ENCODE measurements at places on chromosomes 16 and 17.

GRCh38 chr16:747978-748746 is 7.4 kb upstream of the CIAO3 start:
- DNase-seq, result no peak

DNA sequence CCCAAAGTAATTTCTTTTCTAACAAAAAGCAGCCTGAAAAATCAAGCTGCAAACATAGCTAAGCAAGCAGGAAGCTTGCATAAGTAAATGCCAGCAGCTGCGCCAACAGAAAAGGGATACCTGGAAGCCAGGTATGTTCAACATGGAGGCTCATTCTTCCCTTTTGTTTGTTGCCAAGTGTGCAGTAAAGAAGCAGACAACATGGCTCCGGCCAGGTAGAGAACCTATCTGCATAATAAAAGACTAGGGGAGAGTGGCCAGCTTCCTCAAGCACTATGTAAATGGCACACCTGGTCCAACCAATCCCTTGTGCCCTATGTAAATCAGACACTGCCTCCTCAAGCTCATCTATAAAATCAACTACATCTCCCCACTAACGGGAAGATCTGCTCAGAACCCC is 1407.0 kb downstream of the CDH11 start:
- no peak for DNase-seq

GRCh38 chr17:77590951-77591735 is 367.4 kb upstream of the TNRC6C start:
- no peak for DNase-seq

- no peak for DNase-seq
Observed at GRCh38 chr16:74450967-74451760, 29.9 kb upstream of the CLEC18B start.

GRCh38 chr17:51298508-51299371 is 38.4 kb downstream of the UTP18 start:
- peak; percentile 5 for DNase-seq

DNA sequence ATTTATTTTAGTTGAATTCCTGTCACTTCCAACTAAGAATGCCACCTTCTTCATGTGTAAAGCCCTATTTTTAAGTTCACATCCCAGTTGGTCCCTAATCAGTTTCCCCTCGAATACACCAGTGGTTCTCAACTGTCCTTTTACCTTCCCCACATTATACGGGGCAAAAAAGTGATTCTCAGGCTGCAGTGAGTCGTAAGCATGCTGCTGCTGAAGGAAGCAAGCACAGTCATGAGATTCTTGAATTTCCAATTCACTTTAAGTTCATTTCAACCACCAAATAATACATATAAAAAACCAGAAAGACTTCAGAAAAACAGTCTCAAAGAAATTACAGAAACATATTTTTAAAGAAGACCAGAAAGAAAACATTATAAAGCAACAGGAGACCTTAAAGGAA is 47.9 kb downstream of the UBE2G1 start:
- no peak for DNase-seq

DNA sequence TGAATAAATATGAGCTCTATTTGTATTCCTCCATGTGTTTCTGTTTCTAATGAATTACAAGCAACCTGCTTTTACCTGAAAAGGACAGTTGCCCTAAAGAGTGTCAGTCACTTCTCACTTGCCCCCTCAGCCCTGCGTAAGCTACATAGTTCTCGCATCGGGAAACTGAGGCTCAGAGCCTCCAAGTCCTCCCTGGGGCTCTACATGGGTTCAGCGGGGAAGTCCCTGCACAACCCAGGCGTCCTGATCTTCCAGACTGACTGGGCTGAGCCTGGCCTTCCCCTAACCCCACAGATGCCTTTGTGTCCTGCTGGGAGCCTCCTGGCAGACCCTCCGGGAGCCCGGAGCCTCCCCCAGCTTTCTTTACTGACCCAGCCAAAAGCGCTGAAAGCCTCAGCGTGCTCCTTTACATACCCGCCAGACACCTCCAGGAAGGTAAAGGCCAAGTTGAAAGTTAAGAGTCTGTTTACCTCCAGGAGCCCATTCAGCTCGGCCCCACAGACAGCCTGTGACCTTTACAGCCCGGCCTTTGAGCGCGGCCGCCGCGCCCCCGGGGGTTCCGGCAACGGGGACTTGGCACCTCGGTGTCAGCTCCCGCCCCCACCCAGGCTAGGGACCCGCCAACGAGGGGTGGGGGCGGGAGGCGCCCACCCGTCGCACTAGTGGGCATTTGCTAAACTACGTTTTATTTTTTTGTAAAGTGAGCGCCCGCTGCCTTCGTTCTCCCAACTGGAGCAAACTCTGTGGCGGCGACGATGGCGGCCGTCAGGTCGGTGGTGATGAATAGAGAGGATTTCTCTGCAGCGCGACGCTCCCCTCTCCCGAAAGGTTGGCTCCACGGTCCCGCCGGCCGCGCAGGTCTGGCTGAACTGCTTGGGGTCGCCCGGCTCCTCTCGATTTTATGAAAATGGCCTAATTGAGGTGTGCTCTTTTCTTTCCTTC is 4.4 kb upstream of the HOXB13 start:
- DNase-seq, result no peak

DNA sequence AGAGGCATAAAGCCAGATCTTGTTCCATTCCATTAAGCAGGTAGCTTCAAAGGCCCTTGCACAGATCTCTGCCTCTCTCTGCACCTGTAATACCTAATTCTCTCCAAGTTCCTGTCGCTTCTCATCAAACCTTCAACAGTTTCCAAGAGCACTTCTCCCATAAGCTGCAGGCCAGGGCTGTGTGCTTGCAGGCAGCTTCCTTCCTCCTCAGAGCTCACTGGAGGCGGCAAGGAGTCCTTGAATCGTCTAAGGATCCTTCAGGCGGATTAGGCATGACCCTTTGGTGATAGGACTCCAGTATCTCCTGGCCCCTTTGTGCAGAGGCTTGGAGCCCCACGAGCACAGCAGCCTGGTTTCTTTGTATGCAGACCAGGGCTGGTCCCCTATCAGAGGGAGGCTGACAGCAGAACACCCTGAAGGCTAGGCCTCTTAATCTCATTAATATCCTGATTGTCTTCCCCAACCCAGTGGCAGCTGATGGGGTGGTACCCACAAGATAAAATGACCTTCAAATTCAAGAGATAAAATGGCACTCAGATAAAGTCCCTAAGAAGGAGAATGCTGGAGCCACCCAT is 19.8 kb downstream of the HNF1B start:
- DNase-seq, result no peak

DNA sequence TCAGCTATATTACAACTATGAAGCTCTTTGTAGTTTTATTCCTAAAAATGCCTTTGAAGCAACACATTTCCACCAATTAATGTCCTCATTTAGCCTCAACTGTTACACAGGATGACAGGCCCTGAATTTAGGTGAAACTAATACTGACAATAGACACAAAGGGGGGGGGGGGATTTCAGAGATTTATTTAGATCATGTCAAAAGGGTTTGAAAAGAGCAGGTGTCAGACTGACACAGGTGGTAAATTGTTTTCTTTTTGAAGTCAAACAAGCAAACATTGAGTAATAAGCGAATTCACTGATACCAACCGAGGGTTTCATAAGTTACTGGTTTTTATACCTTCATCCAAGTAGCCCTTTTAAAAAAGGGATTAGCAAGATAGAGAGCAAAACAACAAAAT is 40.8 kb downstream of the KANSL1 start:
- DNase-seq, result no peak

- DNase-seq, result no peak
Observed at GRCh38 chr17:32958418-32958817, 30.5 kb downstream of the TMEM98 start.

DNA sequence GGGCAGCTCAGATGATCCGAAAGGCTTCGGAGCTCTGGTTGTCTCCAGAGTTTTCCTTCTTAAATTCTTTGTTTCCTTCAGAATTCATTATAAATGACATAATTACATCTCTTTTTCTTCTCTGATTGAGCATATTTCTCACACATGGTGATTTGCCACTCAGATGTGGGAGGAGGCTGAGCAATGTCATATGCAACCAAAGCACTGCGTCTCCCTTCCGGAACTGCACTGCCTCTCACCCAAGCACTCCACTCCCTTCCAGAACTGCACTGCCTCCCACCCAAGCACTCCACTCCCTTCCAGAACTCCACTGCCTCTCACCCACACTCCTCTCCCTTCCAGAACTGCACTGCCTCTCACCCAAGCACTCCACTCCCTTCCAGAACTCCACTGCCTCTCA is 131.5 kb downstream of the SALL1 start:
- no peak for DNase-seq

DNA sequence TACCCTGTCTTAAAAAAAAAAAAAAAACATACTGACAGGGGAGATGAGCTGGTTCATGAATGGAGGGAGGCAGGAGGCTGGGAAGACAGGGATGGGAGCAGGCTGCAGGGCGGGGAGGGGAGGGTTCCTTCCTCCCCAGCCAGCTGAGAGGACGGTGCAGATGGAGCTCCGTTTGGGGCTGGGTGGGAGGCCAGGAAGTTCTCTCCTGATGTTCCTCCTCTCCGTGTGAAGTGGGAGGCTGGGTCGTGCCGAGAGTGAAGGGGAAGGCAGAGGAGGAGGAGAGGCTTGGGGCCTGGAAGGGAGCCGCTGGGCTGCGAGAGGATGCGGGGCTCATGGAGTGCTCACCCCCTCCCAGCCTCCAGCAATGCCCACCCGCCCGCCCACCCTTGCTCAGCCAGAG is 21.3 kb downstream of the SBK1 start:
- DNase-seq, result no peak

- no peak for DNase-seq
Observed at GRCh38 chr17:74461611-74462010, 4.8 kb upstream of the CD300A start.

GRCh38 chr16:71205482-71206131 is 24.9 kb downstream of the HYDIN start:
- no peak for DNase-seq

DNA sequence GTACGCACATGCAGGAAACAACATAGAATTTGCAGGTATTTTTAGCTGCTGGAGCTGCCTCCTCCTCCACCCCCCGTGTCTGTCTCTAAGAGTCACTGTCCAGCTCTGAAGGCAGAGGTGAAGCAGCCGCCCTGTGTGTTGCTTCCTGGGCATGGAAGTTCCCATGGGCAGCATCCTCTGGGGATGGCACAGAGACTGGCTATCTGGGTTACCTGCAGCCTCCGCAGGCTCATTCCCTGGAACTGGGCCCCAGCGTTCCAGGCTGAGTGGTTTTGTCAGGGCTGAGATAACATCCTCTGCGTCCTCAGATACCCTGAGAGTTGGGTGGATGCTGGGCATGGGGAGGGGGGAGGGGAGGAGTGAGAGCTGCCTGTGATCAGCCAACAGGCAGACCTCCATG is 41.5 kb upstream of the MRTFB start:
- no peak for DNase-seq

- DNase-seq, result no peak
Observed at GRCh38 chr17:72710202-72710601, 382.3 kb downstream of the SLC39A11 start.

GRCh38 chr17:1878419-1879121 is 48.8 kb downstream of the RPA1 start:
- no peak for DNase-seq

DNA sequence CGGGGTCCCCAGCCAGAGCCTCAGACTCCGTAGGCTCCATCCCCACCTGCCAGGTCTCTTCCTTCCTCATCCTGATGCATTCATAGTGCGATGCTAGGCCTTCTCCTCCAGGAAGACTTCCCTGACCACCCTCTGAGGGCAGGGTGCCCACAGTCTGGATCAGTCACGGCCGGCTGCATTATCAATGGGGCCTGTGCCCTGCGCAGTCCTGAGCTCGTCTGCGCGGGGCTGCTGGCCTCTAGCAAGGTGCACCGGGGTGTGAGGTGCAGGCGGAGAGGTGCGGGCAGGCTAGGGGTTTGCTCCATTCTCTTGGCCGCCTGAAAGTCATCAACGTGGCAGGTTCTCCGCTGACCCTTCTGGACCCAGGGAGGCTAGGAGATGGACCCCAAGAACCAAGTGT is 56.9 kb upstream of the ACSF3 start:
- no peak for DNase-seq

GRCh38 chr16:58049232-58050185 is 24.0 kb downstream of the MMP15 start:
- DNase-seq, result no peak

GRCh38 chr16:75472908-75473877 is 8.7 kb upstream of the TMEM170A start:
- no peak for DNase-seq

DNA sequence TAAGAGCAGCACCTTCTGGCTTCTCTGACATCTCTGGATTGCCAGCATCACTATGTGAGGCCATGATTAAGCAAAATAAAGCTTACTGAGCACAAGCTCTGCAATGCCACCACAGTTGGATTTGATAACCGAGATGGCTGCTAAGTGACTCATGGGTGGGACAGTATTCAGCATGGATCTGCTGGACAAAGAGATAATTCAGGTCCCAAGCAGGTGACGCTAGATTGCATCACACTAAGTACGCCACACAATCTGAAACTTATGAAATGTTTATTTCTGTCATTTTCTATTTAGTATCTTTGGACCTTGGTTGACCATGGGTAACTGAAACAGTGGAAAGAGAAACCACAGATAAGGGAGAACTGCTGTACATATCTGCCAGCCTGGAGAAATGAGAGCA is 27.4 kb downstream of the CDRT15 start:
- no peak for DNase-seq

GRCh38 chr16:625117-625976 is 5.4 kb upstream of the WFIKKN1 start:
- no peak for DNase-seq

- DNase-seq, result no peak
Observed at GRCh38 chr17:427891-428290, 75.3 kb upstream of the RPH3AL start.

- no peak for DNase-seq
Observed at GRCh38 chr17:34532281-34533065, 46.9 kb upstream of the TMEM132E start.

GRCh38 chr16:85465328-85466303 is 147.5 kb upstream of the GSE1 start:
- DNase-seq, result no peak

DNA sequence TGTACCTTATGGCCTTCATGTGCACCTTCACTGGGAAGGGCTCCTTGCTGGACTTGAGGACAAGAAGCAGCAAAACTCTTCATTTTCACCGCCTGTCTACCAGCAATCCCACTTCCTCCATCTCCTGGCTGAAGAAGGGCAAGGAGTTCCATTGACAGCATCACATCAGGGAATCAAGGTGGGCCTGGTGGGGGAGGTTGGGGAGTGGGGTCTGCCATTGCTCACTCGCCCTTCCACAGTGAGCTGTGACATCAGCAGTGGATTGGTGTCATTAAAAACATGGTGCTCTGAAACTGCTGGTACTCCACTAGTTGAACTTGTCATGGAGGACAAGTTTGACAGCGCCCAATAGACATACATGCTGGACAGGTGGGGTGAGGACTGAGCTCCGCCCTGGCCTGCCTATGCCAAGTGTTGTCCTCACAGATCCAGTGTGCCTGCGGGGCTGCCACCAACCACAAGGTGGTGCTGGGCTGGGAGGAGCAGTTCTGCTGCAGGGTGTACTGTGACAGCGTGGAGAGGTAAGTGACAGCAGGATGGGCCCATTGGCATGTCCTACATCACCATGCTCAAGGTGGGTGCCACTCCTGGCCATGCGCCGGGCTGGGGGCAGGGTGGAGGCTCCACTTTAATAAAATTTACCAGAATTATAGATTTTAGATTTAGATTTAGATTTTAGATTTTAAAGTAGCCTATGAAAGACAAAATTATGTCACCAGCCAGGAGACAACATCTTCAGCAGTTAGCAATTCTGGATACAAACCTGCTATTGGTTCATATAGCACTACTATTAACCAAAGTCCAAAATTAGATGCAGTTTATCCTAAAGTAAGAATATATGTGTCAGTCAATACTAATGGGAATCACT is 1729.1 kb downstream of the TP53TG3F start:
- DNase-seq, result no peak
